ENCODE measurements at places on chromosomes 2 and 18. TPM values are rescaled to one million over a fixed set of nuclear protein-coding genes. Genes with fewer than 3 reads are reported as not detected.

- DNase-seq = no peak
Observed at GRCh38 chr2:45172760-45173392, 163.6 kb upstream of the SIX2 start.

- DNase-seq = no peak
Observed at GRCh38 chr18:8765783-8766463, 60.6 kb downstream of the MTCL1 start.

The HJURP gene
- total RNA-seq = 6.5 TPM

DNA sequence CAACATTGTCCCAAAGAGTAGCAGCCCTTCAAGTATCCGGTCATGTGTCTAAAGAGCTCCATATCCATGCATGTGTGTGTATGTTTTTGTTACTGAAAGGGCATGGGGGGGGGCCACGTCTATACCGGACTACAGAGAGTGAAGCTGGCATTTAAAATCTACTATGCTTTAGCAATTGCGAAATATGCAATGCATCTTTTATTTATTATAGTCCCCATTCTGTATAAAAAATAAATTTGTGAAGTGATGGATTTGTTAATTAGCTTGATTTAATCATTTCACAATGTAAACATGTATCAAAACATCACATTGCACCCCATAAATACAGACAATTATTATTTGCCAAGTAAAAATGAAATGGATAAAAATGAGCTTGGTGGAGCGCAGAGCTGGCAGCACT is 149.4 kb upstream of the ID2 start:
- DNase-seq = no peak

The THAP4 gene
- 51.7 TPM for total RNA-seq

GRCh38 chr2:189177251-189177840 is 2.2 kb downstream of the COL5A2 start:
- no peak for DNase-seq

The MSTN gene
- not detected for total RNA-seq

The ADAM23 gene
- total RNA-seq = 0.62 TPM

GRCh38 chr2:625415-626333 is 51.5 kb downstream of the TMEM18 start:
- no peak for DNase-seq

The SPR gene
- total RNA-seq = 15.0 TPM

GRCh38 chr2:149355716-149356422 is 25.5 kb downstream of the LYPD6 start:
- no peak for DNase-seq

The NEU2 gene
- not detected for total RNA-seq

The ZNF521 gene
- total RNA-seq = 14.5 TPM

The PDE1A gene
- 0.08 TPM for total RNA-seq

The FAP gene
- total RNA-seq = 3.6 TPM

- no peak for DNase-seq
Observed at GRCh38 chr2:45259138-45259537, 249.9 kb upstream of the SIX2 start.

DNA sequence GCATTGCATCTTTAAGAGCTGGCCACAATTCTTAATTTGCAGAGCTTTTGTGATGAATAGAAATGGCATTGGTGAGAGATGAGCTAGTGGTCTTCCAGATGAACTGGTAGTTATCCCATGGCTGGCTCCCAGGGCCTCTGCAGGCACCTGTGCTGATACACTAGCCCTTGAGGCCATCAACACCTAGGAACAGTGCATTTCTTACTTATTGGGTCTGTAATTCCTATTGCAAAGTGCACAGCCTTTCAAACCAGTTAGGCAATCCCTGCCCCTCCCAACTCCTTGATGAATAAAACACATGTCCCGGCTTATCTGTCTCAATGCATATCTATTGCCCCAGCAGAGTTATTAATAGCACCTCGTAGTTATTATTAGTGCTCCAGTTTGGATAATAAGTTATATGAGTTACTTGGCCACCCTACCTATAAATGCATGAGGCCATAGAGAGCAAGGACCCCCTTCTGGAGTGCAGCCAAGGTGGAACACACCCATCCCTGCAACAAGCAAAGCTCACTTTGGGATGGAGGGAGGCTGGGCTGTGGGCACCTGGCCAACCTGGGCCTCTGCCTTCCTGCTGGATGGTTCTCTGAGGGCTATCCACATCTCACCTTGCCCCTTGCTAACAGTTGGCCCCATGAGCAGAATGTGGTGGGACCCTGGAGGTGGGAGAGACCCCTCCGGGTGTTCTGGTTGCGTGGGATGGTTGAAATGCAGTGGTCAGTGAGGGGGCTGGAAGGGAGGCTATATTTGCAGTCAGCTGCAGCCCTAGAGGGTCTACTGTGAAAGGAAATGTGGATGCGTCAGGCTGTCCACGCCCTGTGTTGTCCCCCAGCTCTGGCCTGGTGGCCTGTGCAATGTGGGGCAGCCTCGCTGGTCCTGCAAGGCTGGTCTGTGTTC is 455.9 kb upstream of the HS6ST1 start:
- no peak for DNase-seq

DNA sequence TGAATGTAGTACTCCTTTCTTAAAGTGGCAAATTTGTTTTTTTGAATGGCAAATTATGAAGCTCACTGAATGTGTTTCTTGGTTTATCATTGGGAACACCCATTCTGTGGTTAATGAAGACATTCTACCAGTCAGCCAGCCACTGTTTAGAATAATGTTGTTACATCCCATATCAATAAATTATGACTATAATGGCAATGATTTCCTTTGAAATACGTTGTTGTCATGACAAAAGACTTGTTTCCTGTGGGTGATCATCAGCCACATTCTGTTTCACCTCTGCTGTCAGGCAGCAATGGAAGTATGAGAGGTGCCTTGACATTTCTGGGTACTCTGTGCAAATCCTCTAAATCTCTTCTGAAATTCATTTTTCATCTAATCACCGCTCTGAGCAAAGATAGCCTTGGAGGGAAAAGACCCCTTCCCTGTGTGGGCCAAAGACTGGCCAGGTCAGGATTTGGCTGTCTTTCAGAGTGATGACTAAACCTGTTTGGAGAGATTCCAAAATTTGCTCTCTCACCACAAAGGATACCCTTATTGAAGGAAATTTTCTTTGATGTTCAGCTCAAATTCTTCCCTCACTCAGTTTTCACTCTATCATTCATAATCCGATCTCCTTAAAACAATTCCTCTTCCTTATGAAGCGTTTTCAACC is 869.2 kb downstream of the BCL11A start:
- DNase-seq = no peak

DNA sequence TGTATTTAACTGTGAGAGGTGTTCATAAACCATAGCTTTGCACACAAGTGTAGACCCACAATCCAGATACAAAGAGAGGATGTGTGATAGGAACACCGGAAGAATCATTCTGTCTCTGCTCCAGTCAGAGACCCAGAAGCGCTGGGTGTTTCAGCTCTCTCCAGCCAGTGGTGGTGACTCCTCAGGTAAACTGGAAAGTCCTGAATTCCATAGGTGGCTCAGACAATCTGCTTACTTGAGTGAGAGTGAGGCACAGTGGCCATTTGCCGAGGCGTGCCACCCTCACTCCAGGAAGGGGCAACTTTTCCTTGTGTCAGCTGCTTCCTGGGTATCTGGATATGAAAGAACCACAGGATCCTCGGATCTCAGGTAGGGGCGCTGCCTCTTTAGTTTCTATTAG is 171.5 kb downstream of the KCNS3 start:
- no peak for DNase-seq

DNA sequence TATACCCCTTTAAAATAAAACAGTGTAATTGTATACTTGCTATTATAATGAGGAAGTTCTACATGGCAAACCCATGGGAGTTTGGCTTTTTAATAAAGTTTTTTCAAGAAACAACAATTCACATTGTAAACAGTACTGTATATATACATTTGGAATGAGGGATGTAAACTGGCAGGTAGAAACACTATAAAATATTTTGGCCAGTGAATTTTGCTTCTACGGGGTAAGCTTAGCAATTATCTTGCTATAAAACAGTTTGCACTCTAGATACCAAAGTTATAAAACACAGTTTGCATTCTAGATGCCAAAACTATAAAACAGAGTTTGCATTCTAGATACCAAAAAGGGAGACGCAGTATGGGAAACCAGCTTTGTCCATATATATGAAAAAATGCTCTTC is 16.6 kb downstream of the THUMPD2 start:
- DNase-seq = no peak

DNA sequence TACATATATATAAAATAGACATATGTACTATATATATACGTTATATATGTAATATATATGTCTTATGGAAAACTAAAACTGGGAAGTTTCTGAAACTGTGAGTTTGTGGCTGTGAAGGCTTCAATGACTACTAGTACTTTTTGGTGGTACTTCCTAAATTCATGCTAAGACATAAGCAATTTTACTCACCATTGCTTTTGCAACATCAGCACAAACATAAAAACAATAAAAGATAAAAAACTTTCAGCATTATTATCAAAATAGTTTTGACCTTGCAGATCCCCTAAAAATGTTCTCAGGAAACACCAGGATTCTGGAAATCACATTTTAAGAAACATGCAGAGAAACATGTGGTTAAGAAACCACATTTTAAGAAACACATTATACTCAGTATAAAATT is 269.9 kb downstream of the PID1 start:
- DNase-seq = no peak

DNA sequence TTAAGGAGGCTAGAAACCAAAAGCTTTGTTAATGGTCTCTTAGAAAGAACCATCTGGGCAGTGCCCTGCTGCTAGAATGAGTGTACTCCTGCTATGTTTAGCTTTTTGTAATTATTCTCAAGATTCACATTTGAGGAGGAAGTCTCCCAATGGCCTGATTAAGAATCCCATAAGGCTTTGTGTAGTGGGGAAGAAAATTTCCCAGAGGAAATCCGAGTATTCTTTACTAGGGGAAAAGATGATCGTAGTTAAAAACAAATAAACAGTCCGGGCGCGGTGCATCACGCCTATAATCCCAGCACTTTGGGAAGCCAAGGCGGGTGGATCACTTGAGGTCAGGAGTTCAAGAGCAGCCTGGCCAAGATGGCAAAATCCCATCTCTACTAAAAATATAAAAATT is 117.9 kb downstream of the PTRHD1 start:
- no peak for DNase-seq

The EPB41L3 gene
- 43.0 TPM for total RNA-seq

- DNase-seq = no peak
Observed at GRCh38 chr2:216041438-216041837, 28.1 kb upstream of the MREG start.

Data from kidney epithelial cell (primary cell).